ENCODE measurements at places on chromosomes 2 and 18.

GRCh38 chr2:11466307-11467128, 557 bp upstream of the E2F6 start:
- DNase-seq, result no peak

DNA sequence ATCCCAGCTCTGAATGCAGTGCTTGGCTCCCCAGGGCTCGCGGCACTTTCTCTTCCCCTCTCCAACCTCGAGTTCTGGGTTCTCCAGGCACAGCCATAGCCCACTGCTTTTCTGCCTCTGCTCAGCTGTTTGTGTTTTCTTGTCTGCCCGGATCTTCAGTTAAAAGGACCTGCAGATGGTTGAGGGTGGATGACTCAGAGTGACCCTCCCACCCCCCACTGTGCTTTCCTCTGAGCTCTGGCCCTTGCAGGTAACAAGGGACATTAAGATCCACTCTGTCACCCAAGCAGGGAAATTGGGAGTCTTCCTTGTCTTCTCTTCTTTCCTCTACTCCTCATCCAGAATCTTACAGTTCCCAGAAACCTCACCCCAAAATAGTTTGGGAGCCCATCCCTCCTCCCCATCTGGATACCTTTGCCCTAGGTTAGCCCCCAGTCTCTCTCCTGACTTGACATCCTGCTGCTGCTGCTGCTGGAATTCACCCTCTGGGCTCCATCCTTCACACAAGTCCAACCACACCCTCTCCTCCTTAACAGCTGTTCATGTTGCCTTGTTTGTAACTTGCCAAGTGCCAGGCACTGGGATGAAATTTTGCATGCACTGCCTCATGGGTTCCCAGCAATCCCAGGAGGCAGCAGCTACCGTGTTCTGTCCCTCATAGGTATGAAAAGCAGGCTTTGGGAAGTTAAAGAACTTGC, 157.9 kb upstream of the TTC39C start:
- DNase-seq, result no peak

- no peak for DNase-seq
Measured at GRCh38 chr2:17309741-17310339, 208.4 kb downstream of the RAD51AP2 start.

GRCh38 chr2:187499941-187500532, 52.0 kb upstream of the CALCRL start:
- DNase-seq, result no peak

DNA sequence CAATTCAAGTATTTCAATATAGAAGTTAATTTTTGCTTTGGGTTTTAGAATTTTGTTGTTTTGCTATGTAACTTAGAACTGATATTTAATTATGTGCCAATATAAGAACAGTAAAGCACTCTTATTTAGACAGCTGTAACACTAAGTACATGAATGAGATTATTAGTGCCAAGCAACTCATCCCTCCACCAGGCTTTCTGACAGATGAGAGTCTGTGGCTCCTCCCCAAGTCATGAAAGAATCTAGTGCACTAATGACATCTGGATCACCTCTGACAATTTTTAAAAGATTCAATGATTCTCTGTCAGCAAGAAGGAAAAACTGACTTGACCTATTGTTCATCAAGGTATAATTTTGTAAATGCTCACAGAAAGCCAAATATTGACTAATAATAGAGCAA, 67.8 kb downstream of the TMEFF2 start:
- no peak for DNase-seq

DNA sequence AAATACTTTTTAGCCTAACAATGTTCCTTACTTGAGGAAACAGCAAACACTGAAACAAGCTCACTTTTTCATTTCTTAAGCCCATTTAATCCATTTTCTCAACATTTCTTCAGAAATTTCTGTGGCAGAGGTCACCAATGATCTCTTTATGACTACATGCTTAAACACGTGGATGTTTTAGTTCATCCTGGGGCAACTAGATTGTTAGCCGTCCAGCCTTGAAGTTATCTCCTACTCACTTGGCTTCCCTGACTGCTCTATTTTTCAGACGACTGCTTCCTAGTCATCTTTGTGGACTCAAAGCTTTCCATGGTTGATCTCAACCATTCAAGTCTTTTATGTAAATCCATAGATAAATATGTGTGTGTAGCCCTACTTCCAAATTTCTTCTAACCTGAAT, 24.1 kb downstream of the CD302 start:
- DNase-seq, result no peak

- DNase-seq, result no peak
Measured at GRCh38 chr2:179915395-179915992, 54.1 kb upstream of the ZNF385B start.

DNA sequence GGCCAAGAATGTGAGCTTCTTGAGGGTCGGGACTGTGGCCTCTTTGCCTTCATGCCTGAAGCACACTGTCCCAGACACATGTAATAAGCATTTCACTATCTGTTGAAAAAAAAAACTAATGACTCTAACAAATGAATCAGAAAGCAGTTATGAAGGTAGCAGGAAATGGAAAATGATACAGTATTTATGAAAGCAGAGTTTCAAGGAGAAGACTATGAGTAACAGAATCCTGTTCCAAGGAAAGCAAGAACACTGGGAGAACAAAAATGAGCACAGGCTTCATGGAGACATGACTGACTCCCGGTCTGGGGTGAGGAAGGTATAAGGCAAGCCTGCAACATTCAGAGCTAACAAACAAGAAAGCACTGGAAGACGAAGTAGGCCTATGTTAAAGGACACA, 190.8 kb downstream of the RNF152 start:
- no peak for DNase-seq

- DNase-seq, result no peak
Measured at GRCh38 chr2:39583781-39584180, 81.9 kb upstream of the TMEM178A start.

GRCh38 chr18:8681196-8681595, 24.2 kb upstream of the MTCL1 start:
- no peak for DNase-seq

DNA sequence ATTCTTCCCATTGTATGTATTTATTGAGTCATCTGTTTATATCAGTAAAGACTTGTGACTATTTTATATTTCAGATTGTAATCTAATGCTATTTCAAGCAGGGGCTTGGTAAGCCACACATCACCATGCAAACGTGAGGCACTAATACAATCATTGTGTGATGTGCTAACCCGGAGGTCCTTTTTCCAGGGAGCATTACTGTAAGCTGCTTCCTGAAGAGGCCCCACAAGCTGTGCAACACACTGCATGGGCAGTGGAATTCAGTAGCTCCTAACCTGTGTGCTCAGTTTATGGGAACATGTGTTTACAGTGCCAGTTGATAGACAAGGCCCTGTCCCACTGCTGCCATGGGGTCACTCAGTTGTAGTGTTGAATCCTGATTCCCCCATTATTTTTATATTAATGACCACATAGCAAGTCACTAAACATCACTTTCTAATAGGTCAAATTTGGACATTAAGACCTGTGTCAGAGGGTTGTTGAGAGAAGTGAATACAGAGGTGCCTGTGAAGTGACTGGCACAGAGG, 162.9 kb downstream of the FHOD3 start:
- DNase-seq, result no peak

DNA sequence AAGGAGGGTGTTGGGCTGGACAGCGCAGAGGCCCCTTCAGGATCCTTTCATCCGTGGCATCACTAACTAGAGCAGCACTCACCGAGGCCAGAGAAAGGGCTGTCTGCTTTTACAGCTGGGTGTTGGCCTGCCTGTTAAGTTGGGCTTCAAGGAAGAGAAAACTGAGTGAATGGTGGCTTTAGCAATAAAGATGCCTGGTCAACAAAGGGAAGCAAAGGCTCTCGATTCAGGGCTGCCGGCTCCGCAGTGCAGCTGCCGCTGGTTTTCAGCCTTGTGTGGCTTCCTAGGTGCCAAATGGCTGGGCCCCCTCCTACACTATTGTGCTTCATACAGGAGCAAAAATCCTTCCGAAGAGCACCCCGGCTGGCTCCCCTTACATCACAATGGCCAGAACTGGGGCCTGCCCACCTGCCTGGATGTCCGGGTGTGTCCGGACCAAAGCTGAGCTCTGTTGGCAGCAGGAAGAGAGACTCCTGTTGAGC, 61.0 kb upstream of the GPR45 start:
- no peak for DNase-seq

DNA sequence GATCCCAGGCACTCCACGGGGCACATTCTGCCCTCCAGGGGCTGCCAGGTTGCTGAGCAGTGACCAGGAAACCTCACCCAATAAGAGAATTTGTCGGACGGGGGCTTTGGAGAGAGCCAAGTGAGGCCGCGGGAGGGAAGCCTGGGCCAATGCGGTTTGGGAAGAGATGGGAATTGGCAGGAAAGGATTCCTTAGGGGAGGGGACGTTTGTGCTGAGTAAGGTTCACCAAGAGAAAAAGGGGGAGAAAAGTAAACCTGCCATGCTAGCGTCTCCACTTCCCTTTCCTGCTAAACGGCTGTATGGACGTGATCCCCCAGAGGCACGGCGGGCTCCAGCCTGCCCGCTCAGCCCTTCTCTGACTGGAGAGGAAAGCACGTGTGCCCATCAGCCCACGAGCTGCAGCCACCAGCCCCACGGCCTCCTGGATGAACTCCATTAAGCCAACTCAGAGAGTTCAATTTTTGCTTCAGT, 194.4 kb upstream of the ID2 start:
- no peak for DNase-seq

DNA sequence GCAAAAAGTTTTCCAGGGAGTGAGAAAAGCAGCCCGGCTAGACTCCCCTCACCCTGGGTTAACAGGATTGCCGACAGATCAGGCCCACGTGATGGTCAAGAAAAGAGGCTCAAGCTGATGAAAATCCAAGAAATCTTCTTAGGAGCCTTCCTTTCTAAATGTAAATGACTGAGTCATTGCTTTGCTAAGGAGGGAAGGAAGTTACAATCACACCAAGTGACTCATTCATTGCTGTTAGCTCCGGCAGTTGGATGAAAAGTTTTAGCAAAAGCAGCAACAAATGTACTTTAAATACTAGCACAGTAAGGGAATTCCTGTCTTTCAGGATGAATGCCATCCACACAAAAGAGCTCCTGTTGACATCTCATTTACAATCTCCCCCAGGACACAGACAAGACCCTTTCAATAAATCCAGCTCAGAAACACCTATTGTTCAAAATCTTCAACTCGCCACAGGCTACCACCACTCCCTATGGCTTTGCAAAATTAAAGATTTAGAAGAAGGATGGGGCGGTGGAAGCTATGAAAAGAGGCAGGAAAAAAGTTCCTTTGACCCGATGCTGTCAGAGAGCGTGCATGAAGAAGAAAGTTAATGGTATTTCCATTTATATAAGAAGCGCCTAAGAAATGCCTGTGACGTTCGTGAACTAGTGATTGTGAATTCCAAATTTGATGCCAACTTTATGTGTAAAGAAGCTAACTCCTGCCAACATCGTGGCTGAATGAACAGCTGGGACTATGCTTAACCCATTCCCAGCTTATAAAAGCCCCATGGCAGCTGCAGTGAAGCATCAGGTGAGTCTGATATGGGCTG, 153.7 kb downstream of the TGIF1 start:
- DNase-seq, result no peak

DNA sequence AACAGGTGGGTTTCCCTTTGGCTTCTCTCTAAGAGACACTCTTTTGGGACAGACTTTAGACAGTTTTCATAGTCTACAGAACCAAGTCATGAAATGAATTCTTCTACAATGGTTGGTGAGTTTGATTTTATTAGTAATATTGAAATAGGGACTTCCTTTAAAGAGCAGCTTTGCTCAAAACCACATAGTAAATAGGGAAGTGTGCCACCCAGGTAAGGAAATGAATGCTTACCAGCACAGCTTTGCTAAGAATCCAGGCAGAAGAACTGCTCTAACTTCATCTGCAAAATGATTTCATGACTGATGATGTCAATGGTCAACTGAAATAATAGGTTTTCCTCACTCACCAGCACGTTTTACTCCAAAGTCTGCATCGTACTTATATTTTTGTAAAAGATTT, 89.2 kb downstream of the NYAP2 start:
- no peak for DNase-seq

DNA sequence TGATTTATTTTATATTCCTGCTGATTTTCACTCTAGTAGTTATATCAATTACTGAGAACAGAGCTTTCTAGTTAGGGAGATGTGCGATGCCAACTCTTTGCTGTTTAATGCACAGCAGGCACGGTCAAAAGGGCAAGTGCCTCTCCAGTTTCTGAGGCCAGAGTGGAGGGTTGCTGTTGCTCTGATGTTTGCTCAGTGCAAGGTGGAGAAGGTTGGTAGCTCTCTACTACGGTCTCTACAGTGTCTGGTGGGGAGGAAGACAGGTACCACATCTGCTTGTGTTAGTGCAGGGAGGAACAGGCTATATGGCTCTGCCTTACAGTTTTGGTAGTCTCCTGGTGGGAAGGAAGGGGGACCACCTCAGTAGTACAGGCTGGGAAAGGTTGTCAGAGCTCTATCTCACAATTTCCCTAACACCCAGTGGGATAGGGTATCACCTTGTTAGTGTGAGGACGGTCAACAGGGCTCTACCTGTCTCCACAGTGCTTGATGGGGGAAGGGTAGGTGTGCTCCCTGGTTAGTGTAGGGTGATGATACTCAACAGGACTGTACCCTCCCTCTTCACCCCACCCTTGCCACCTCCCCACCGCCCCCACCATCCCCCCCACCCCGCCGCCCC, 85.9 kb downstream of the FANCL start:
- no peak for DNase-seq

GRCh38 chr2:95348609-95349567, 51.7 kb downstream of the KCNIP3 start:
- DNase-seq, result no peak

All from T-cell (primary cell).